ENCODE measurements at places on chromosomes 7 and 10. TPM values are rescaled to one million over a fixed set of nuclear protein-coding genes. Genes with fewer than 3 reads are reported as not detected.

SIRT1 gene
- polyA plus RNA-seq: 42.1 TPM

DNA sequence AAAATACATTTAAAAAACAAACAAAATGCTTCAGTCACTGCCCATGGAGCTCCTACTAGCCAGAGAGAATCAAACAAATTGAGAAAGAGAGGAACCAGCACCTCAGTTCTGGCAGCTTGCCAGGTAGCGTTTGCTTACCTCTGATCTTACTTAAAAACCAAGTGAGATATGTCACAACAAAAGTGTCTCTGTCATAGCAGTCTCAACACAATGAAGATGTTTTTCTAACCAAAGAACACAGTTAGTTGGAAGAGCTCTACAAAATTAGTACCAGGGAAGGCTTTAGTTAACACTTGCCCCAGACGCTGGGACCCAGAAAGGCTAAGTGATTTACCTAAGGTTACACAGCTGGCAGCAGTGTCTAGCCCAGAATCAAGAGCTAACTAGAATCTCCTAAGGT is 3.4 kb downstream of the DOCK4 start:
- DNase-seq: no peak

- no peak for DNase-seq
These were observed 45.5 kb upstream of the DMBT1 start for GRCh38 chr10:122515022-122515424.

TAS2R60 gene
- not detected for polyA plus RNA-seq

DNA sequence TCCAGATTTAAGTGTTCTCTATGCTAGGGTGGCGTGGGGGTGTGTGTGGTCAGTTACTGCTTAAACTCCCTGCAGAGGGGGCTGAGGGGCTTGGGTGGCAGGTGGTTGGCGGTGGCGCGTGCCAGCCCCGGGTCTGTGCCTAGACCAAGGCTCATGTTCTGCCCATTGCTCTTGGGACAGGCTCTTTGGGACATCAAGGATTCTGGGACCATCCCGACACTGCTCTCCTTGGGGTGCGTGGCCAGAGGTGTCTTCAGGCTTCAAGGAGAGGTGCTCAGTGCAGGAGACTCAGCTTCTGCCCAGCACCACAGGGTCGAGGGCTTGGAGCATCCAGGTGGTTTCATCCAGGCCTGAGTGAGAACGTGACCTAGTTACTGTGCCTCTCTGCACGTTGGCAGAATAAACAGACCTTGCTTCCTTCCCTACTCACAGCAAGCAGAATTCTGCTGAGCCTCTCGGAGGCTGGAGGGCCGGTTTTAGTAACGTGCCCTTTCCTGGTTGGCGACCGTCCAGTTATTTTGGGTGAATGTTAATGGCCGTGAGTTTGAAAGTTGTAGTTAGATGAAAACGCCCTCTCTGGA is 39.9 kb downstream of the CAMK1D start:
- DNase-seq: no peak

DNA sequence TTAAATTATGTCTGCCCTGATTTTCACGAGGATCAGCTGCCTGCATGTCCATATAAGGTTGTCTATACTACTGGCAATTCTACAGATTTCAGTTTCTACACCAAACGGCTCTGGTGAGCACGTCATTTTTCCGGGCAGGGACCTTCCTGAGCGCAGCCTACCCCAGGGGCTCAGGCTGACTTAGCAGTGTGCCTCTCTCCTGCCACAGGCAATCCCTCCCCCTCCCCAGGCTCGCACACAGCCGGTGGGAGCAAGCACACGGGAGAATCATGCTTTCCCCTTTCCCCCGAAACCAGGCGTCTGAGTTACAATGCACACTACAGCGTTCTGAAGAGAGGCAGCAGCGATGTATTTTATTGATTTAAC is 1.7 kb downstream of the KLF6 start:
- DNase-seq: peak; percentile 70

CYP3A7 gene
- 1.2 TPM for polyA plus RNA-seq

- no peak for DNase-seq
These were observed 8.7 kb downstream of the ZNF37A start for GRCh38 chr10:38102880-38103279.

DNA sequence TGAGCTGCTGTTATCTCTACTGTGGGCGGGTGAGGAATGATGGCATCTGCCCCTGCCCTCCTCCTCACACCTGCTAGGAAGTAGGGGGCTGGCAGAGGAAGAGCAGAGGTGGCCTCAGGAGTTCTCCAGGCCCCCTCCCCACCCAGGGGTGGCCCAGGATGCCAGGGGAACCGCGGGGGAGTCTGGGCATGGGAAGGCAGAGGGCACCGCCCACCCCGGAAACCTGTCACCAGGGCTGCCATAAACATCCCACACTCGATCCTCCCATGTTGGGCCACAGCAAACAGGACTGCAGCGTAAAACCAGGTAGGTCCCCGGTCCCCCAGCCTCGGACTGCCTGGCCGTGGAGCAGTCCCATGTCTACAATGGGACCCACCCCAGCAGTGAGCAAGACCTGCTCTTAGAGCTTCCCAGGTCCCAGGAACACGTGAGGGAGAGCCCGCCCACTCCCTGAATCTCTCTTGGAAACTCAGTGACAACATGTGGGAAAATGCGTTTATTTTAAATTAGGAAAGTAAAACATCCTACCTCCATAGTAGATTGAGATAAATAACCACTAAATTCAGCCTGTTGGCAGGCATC is 23.4 kb downstream of the EBF3 start:
- no peak for DNase-seq

DNA sequence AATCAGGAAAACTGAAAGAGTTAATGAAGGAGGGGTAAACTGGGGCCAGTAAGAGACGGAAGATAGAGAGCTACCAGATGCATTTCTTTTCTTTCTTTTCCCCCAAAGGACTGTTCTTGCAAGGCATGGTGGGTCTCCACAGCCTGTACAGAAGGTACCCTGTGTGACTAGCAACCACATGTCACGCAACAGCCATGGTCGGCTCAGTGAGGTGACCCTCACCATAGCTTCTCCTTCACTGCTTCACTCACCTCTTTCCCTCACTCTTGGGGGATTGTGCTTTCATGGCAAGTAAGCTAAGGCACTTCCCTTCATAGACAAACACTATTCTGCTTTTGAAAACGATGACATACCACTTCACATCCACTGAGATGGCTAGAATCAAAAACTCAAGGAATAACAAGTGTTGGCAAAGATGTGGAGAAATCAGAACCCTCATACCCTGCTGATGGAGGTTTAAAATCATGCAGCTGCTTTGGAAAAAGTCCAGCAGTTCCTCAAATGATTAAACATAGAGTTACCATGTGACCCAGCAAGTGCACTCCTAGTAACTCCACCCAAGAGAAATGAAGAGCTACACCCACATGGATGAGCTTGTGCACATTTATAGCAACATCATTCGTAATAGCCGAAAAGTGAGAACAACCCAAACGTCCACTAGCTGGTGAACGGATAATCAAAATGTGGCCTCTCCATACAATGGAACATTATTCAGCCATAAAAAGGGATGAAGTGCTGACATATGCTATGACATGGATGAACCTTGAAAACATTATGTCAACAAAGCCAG is 3.8 kb upstream of the INSIG1 start:
- DNase-seq: no peak

- no peak for DNase-seq
These were observed 364.0 kb downstream of the REEP3 start for GRCh38 chr10:63885156-63885555.

MGAM2 gene
- 0.91 TPM for polyA plus RNA-seq

DNA sequence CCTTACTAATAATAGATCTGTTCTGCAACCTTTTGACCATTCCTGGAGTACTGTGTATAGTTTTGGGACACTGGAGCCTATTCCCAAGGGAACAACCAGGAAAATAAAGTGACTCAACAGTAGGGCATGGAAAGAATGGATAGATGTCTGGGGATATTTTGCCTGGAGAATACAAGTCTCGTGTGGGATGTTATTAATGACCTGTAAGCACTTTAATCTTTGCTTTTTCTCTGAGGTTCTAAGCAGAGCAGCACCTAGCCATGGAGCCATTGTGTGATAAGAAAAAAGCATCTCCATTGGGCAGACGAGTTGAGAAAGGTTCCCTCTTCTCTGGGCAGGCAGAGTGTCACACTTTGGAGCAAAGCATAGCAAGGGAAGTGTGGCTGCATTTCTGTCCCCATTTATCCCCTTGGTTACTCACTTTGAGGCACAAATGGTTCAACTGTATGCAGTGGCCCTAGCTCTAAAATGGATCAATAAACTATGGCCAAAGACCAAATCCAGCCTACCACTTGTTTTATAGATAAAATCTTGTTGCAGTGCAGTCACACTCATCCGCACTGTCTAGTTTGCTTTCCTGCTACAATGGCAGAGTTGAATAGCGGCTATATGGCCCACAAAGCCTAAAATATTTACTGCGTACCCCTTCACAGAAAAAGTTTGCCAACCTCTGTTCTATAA is 21.0 kb upstream of the CCDC71L start:
- DNase-seq: no peak

TAS2R5 gene
- 8.2 TPM for polyA plus RNA-seq

DNA sequence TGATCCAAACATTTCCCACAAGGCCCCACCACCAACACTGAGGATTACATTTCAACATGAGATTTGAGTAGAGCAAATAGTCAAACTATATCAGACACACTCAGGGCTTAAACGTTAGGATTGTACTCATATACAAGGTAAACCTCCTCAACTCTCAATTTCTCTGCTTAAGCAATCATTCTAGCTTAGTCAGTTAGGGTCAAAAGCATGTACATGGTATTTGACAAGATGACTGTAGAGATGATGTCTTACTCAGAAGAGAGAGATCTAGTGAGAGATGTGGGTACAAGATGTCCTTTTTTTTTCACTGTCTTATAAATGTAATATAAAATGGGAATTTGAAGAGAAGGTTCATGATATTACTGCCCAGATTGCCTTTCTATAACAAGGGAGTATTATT is 270.1 kb downstream of the PRKG1 start:
- no peak for DNase-seq

GRCh38 chr7:43076189-43076605 is 36.2 kb upstream of the HECW1 start:
- DNase-seq: no peak

GRCh38 chr7:22723637-22724036 is 3.4 kb upstream of the IL6 start:
- DNase-seq: no peak

DNA sequence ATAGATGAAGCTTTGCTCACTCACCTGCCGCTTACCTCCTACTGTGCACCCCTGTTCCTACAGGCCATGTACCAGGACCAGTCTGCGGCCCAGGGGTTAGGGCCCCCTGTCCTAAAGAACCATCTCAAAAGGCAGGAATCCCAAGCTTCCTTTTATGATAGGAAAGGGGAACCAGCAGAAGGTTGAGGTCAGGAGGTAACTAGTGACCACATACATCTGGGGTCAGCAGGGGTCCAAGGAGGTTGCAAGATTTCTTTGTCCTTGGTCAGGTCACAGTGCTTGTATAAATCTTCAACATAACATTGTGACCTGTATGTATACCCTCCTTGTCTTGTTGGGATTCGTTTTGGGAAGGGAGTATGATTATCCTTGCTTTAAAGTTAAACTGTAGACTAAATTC is 73.8 kb downstream of the OAT start:
- no peak for DNase-seq

GRCh38 chr7:151682831-151683614 is 163.3 kb upstream of the RHEB start:
- DNase-seq: no peak
